ENCODE measurements at places on chromosomes 2 and 18.

DNA sequence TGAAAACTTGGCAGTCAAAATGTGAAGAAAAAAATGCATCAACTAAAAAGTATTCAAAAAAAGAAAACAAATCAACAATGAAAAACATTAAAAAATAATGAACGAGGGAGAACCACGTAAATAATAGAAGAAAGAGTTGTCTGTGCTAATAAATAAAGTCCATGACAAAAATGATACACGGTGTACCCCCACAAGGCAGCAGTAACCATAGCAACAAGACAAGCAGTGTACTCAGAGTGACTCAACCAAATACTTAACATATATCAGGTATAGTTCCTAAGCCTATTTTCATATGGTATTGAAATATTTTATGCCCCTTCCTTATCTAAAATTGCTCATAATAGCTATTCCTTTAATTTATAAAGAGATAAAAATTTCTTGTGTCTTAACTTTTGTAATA, 162.3 kb upstream of the TMEM200C start:
- DNase-seq = no peak

GRCh38 chr18:10249801-10250200, 204.6 kb upstream of the APCDD1 start:
- no peak for DNase-seq

GRCh38 chr2:99504844-99505584, 15.2 kb upstream of the REV1 start:
- no peak for DNase-seq

DNA sequence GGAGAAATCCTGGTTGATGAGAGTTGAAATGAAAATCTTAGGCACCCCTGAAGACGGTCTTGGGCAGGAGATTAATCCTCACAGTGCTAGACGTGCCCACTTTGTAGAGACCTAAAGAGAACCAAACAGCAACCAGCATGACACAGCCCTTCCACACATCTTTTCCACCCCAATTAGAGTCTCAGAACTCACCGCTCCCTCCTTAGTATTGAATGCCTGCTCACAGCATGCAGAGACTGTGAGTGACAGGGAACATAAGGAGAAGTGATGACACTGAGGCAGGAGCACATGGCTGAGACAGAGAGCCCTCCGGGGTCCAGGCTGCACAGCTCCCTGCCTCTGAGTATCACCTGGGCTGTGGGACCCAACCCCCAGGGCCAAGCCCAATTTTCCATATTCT, 367.6 kb downstream of the EIPR1 start:
- no peak for DNase-seq

GRCh38 chr2:230893841-230894781, 29.4 kb downstream of the ITM2C start:
- no peak for DNase-seq

DNA sequence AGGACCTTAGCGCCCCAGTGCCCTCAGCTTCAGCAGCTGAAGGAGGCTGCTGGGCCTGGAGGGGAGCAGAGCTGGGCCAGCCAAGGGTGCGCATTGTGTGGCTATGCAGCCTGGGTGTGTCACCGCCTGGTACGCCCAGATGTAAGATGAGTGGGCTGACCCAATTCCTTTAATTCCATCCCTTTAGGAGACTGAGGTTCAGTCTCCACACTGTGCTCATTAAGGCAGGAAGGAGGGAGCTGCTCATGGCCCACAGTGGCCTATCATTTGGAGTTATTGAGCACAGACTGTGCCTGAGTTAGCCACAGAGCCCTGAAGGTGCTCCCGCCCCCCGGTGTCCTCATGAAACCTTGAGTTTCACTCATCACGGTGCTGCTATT, 194.1 kb upstream of the GLI2 start:
- no peak for DNase-seq

Data from epithelial cell of esophagus (primary cell).